ENCODE measurements at places on chromosomes 4 and X.
A peak's percentile ranks its signal among the peaks of the same experiment; 100 is the strongest.

DNA sequence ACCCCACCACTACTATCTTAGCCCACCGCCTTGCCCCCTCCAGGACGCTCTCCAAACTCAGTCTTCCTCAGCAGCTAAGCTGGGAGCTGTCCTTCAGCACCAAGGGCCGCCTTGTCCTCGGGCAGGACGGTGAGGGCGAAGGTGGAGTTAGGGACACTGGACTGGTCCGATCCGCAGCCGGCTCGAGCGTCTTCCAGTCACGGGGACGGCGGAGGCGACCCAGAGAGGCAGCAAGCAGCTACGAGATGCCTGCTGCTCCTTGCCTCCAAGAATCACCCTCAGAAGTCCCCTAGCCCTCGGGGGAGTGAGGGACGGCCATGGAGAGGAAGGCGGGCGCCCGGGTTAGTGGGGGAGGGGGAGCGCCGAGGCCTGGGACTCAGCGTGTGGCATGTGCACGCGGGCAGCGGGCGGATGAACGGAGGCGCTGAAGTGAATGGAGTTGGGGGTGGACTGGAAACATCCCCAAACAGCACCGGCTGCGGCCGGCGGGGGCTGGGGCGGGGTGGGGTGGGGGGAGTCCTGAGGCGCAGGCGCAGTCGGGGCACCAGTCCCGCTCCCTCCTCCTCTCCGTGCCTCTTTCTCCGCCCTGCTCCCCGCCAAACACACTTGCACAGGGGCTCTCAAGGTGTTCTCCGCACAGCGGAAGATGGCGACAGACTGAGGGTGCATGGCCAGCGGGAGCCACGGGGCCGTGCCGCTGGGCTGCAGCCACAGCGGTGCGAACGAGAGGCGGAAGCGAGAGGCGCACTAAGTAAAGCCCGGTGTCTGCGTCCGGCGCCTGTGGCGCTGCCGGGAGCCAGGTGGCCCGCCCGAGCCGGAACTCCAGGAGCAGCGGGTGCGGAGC, at the start of gene NALF2:
NALF2 (plus strand) TSS at position 545 of the 844 bp plus-strand sequence. CDS start 957 bp downstream, outside the sequence.
- DNase-seq = no peak

GRCh38 chr4:25075851-25076250, 45.1 kb upstream of the LGI2 start:
- no peak for DNase-seq

- no peak for DNase-seq
Measured at GRCh38 chrX:78574306-78574705, 84.8 kb downstream of the RTL3 start.

DNA sequence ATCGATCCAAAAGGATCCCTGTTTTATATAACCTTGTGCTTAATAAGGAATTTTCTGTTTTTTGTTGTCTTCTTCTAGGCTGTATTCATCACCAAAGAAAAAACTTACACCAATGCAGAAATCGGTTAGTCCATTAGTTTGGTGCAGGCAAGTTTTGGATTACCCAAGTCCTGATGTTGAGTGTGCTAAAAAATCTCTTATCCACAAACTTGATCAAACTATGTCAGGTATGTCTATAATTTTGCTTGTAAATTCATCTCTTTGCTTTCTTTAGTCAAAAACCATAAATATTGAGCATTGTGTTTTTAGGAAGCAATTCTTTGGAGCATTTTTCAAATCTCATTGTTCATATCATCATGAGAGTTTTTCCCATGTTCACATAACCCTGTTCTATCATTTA, 28.4 kb downstream of the SLAIN2 start:
- no peak for DNase-seq

DNA sequence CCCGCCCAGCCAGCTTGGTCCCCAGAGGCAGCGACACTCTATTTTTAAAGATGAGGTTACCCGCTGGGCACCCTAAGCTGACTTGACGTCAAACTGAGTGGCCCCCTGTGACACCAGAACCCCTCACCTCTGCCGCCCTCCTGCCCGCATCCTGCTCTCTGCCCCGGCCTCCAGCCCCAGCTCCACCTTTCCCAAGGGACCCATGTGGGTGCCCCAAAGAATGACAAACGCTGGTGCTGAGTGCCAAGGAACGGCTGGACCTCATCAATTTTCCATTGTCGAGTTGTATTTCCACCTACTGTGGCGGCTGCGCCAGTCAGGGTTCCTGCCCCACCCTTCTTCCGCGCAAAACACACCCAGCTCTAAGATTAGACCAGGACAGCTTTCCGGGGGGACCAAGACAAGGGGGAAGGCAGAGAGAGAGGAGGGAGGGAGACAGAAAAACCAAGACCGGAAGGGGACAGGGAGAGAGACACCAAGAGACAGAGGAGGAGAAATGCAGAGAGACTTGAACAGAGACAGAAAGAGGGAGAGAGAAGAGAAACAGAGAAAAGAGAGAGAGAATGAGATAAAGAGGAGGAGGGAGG, 2.0 kb downstream of the PRKX start:
- no peak for DNase-seq

GRCh38 chr4:40046311-40046980, 10.2 kb upstream of the N4BP2 start:
- no peak for DNase-seq

DNA sequence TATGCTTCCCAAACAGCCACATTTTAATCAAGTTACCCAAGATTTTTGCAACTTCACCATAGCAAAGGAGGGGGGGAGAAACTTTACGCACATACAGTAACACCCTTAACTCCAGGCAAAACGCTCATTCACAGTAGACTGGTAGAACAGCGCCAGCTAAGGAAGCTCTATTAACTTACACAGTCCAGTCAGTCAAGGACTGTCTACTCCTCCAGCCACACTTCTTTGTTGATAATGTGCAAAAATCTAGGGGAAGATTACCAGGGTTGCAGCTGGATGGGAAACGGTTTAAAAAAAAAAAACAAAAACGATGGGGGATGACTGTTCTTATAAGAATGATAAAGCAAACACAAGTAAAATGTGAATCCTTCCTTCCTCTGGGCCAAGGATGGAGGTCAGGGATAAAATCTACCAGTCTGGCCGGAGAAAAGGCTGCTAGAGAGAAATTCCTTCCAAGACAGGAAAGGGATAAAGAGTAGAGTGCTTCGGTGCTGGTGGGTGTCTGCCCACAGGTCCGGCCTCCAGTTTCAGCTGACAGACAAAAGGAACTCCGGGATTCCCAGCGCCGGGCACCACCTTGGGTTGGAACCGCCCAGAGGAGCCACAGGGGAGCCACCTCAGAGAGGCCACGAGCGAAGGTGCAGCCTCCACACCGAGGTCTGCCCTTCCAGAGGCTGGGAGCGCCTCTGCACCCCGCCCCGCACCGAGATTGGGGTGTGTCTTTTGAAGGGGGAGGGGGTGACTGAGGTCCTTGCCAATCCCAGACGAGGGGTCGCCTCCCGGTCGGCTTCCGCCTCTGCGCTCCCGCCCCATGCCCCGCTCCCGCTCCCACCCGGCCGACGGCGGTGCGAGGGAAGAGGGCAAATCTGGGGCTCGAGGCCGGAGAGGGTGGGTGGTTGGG, 811 bp downstream of the ANKRD50 start:
- DNase-seq = no peak

- no peak for DNase-seq
Measured at GRCh38 chr4:41396214-41396613, 139.5 kb downstream of the UCHL1 start.

DNA sequence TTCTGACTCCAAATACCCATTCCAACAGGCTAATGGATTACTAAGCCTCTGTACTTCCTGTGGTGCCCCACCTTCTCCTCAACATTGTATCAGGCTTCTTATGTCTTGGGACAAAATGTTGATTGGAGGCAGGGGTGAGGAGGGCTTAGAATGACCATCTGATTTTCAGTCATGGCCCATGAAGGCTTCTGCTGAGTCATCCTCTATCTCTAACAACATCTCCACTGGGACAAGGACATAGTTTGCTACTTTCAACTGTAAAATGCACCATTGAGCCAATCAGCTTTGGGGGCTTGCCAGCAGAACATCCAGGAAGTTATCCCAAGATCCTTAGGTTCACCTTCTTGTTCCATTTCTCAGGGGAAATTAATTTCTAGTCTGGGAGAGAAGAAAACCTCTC, 29.5 kb downstream of the MAGEB17 start:
- DNase-seq = no peak

DNA sequence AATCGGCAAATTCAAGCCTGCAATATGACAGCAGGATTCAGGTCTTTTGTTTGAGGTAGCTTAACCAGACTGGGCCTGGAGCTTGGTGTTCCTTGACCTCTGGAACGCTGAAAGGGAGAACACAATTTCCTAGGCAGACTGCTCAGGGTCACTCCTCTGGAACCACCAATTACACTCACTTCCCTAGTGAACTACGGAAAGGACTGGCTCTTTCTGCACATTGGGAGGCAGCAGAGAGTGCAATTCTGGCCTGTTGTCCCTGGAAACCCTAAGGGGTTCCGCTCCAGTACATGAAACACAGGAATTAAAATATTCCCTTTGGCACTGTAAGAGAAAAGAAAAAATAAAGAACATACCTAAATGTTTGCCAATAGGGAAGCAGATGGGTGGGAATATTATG, 58.6 kb downstream of the GPC3 start:
- DNase-seq = no peak

DNA sequence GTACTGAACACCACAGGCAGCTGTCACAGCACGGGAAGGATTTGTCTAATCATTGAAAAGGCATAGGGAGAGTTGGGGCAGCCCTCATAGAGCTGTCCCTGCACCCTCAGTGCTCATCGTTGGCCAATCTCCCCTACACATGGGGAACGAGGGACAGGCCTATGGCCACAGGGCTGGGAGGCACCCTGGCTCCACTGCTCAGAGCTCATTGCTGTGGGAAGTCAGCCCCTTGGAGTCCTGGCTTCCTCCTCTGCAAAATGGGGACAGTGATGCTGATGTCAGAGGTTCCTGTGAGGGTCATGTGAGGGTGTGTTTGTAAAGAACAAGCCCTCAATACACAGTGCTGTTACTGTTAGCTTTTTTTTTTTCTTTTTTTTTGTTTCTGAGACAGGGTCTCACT, 19.3 kb upstream of the HTRA3 start:
- no peak for DNase-seq

GRCh38 chr4:3674479-3674851, 91.7 kb upstream of the ADRA2C start:
- DNase-seq = no peak

- no peak for DNase-seq
Measured at GRCh38 chr4:184408021-184408683, 66.2 kb downstream of the IRF2 start.

DNA sequence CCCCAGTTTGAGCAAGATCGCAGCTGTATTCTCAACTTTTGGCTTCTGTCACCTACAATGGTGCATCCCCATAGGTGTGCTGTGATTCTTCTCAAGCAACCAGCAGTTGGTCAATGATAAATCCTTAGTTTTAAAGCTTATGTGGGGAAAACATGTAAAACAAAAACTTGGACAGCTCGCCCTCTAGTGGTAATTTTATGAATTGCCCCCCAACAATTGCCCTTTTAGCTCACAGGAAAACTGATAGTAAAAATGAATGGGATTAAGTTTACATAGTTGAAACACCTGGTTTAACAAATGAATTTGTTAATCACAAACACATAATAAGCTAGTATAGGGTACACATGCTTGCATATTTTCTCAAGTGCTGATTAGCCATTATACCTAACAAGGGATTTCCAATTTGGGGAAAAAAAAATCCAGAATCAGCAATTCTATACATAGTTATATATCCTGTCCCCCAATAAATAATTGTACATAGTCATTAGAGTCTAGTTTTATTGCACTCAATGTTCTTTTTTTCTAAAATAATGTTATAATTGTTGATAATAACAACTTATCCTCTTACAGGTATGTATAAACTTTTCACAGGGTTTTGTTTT, 30.1 kb downstream of the TEX13A start:
- no peak for DNase-seq

GRCh38 chr4:101253121-101253520, 94.2 kb downstream of the PPP3CA start:
- DNase-seq = no peak

GRCh38 chr4:123430031-123430430, 33.4 kb downstream of the SPRY1 start:
- no peak for DNase-seq

- no peak for DNase-seq
Measured at GRCh38 chr4:119328695-119329094, 6.8 kb upstream of the FABP2 start.

DNA sequence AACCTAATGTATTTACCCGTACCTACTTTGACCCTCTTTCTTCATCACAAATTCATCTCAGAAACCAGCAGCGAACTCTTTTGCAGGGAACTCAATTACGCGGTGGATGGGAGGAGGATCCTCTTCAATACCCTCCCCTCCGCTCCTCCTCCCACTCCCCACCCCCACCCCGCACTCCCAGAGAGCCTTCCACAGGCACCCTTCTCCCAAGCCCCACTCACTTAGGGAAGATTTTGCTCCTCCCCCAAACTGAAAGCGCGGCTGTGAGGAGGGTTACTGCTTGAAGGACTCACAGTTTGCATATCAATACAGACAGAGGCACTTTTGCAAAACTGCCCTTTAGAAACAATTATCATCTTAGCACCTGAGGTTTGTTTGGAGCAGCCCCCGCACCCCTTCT, 960 bp upstream of the IL1RAPL1 start:
- DNase-seq = no peak

GRCh38 chr4:23333946-23334878, 555.6 kb downstream of the PPARGC1A start:
- peak; percentile 4 for DNase-seq

DNA sequence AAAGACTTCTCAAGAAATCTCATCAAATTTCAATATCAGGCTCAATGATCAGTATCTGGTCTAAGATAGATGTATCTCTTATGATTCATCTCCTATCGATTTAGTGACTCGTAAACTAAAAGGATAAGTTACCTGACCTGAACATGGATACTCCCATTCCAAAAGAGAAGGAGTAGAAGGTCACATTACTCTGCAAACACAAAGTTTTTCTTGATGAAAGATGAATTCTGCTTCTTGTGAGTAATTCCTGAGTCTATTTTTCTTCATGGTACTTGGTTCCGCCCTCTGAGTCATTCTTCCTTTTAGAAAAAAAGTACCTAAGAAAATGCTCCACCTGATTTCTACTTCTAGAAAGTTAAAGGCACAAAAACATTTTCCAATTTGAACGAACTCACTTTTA, 223.1 kb upstream of the SLIT2 start:
- no peak for DNase-seq

- DNase-seq = no peak
Measured at GRCh38 chr4:173139561-173139960, 29.1 kb upstream of the GALNT7 start.

DNA sequence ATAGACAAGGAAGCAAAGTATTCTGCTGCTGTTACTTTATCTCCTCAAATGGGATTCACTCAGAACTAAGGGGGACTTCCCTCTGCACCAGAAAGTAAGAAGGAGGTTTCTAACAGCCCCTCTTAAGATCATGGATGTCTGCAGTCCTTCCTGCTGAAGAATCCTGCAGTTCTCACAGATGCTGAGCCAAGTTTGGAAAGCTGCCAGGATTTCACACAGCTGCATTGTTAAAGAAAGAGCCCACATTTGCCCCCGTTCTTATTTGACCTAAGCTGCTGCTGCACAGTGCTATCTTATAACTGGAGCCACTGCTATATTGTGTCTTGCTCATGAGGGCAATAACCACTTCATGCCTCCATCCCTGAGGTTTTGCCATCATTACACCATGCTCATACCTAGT, 81.1 kb downstream of the FAAH2 start:
- no peak for DNase-seq

Data from activated CD4-positive, CD25-positive, alpha-beta regulatory T cell treated with anti-CD3 and anti-CD28 coated beads, Interleukin-2, amount 50 U/mL, for 16 hours (primary cell).